ENCODE measurements at places on chromosomes 7 and 10.

- DNase-seq, result no peak
Measured at GRCh38 chr10:116470071-116470470, 42.4 kb downstream of the PNLIPRP3 start.

DNA sequence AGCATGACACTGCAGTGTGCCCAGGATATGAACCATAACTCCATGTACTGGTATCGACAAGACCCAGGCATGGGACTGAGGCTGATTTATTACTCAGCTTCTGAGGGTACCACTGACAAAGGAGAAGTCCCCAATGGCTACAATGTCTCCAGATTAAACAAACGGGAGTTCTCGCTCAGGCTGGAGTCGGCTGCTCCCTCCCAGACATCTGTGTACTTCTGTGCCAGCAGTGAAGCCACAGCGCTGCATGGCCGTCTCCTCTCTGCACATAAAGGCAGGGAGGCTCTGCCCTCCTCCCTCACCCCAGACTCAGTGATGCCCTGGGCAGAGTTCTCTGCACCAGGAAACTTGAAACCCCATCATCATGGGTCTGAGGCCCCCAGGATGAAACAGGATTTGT is 70.7 kb upstream of the PRSS58 start:
- no peak for DNase-seq

DNA sequence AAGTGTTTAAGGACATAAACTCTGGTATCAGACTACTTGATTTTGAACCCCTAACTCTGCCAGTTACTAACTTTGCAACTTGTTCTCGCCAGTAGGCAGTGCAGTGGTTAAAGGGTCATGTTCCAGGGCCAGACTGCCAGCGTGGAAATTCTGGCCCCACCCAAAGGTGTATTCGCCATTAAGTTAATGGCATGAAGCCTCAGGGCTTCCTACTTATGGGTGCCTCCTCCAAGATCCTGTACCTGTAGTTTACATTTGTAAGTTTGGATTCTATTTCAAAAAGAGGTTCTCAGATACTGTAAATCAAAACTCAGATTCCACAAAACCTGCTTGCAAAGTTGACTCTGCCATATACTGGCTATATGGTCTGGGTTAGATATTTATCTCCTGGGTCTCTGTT is 2.8 kb upstream of the PIP start:
- DNase-seq, result no peak

DNA sequence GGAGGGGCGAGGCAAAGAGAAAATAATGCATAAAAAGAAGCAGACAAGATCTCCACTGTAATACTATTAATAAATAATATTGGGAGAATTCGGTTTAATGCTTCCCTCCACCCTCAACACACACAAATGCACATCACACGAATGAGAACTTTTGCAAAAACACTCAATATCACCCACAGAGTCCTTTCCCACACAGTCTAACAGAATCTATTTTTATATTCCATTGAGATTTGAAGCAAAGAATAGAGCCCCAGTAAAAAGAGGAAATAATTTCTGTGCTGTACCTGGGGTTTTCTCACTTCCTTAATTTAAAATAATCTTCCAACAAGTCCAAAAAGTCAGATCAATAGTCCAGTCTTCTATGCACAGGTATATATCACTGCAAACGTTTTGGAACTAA is 17.0 kb downstream of the PIK3AP1 start:
- no peak for DNase-seq

DNA sequence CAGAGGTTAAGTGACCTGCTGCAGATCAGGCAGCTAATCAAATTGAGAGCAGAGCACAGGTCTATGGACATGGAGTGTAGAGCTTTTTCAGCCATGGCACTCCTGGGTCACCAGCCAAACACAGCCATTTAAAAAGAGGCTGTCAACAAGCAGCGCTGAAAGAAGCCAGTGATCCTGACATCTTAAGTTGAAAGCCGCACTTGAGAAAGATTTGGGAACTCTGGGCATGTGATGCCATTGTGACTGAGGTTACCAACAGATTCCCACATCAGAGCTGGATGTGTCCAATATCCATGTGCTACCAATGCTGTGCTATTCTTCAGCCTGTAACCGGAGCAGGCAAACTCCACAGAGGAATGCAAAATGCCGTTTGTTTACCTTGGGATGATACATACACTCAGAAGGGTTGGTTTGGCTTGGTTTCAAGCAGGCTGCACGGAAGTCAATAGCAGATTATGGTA is 56.2 kb upstream of the ABLIM1 start:
- no peak for DNase-seq

DNA sequence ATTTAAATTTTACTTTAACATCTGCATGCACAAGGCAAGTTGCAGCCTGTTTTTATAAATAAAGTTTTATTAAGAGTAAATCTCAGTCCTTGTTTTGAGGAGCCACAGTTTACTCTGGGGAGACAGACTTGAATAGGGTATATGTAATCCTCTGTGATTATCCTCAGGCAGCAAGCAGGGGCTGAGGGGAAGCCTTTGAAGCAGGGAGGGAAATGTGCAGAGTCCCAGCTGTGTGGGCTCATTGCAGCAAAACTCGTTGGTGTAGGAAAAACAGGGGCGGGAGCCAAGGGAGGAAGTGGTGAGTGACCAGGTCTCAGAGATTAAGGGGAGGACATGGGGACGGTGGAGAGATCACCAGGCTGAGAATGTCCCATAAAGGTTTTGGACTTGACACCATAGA is 34.3 kb upstream of the SMC3 start:
- no peak for DNase-seq

DNA sequence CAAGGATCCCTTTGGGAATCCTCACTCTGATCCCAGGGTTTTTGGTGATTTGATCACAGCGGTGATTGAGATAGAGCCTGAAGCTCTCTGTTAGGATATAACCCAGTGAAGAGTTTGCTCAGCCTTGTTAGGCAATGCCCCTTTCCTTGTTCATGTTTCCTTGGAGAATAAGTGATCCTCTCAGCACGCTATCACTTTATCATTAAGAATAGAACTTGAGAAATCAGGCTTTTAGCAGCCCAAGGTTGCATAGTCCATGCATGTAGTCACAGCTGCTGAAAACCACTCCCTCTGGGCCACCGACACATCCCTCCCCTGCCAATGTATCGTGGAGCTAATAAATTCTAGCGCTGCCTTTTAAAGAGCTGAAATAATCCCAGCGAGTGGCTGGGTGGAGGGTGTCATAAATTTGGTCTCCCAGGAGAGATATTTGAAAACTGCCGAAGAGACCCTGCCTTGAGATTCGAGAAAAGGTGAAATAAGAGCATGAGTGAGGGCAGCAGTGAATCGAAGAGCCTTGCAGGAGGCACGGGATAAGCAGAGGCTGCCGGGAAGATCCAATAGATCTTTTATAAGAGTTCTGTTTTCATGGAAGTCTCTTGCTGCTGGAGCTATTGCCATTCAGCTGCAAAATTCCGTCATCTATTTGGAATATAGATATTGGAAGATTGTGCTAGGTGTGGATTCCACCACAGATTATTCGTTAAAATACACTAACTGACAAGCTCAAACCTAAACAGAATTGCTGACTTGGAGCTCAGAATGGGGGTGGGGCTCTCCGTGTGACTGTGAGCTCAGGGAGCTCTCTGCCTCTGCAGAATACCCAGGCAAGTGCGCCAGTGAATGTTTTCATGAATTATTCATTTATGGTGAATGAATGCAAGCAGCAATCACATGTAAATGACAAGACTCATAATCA is 249.8 kb downstream of the TRIL start:
- DNase-seq, result no peak

- DNase-seq, result peak; percentile 23
Measured at GRCh38 chr7:38368191-38368605, 94.8 kb upstream of the TARP start.

GRCh38 chr10:74612195-74612594 is 214.2 kb upstream of the KAT6B start:
- no peak for DNase-seq

- no peak for DNase-seq
Measured at GRCh38 chr10:3421537-3422257, 249.1 kb upstream of the PITRM1 start.

- no peak for DNase-seq
Measured at GRCh38 chr7:124152859-124153692, 120.2 kb upstream of the TMEM229A start.

DNA sequence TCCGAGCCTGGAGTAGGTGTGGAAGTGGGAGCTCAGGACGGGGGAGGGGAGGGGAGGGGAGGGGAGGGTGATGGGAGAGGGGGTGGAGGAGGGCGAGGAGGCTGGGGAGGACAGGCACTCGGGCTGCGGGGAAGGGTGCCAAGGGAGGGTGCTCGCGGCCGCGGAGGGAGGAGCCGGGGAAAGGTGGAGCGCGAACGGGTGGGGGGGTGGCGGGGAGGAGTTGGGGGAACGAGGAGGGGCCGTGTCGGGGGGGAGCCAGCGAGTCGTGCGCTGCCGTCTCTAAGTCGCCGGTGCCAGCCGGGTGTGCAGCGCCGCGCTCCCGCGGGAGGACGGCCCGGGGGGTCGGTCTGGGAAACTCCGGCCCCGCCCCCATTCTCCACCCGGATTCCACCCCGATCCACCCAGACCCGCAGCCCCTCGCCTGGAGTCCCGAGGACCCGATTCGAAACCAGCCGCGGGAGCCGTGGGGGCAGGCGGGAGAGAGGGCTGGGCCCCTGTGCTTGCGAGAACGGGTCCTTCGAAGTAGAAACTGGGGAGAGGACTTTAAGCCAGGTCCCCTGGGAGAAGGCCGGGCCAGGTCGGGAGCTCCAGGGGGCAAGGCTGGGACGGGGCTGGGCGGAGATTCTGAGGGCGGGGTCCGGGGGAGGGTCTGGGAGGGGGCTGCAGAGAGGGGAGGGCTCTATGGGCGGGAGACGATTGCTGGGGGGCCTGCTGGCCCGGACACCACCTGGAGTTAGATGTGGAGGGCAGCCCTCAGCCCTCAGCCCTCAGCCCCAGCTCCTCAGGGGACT is at the start of gene ZNF467:
Gene ZNF467, minus strand, starts transcription at position 143 of the 791 bp plus-strand sequence. CDS start 2,556 bp downstream, outside the sequence.
- no peak for DNase-seq

DNA sequence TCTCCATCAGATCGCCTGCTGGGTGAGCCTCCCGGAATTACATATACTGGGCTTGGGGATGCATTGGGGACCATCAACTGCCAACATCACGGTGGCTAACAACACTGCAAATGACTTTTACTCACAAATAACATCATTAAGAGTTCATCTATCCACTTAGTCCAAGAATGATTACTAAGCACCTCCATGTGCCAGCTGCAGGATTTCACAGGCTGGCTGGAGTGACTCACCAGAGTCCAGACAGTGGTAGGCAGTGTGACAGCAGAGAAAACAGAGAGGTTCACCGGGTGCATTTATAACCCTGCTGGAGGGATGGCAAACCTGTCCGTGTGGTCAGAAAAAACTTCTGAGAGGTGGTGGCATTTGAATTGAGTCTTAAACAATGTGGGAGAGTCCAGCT is 3.2 kb upstream of the IGFBP3 start:
- no peak for DNase-seq

GRCh38 chr7:45053941-45054340 is 34.8 kb downstream of the NACAD start:
- DNase-seq, result no peak

DNA sequence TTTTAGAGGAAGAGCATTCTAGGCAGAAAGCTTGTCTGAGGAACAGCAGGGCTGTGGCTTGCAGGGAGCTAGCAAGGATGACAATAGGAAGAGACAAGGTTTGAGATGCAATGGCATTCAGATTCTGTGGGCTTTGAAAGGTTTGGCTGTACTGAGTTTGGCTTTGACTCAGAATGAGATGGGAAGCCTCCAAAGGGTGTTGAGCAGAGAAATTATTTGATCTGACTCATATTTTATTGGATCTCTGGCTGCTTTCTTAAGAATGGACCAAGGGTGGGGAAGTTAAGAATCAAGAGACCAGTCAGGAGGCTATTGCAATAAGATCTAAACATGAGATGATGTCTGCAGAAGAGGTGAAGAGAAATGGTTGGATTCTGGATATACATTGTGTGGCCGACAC is 273.2 kb downstream of the CDK14 start:
- no peak for DNase-seq

DNA sequence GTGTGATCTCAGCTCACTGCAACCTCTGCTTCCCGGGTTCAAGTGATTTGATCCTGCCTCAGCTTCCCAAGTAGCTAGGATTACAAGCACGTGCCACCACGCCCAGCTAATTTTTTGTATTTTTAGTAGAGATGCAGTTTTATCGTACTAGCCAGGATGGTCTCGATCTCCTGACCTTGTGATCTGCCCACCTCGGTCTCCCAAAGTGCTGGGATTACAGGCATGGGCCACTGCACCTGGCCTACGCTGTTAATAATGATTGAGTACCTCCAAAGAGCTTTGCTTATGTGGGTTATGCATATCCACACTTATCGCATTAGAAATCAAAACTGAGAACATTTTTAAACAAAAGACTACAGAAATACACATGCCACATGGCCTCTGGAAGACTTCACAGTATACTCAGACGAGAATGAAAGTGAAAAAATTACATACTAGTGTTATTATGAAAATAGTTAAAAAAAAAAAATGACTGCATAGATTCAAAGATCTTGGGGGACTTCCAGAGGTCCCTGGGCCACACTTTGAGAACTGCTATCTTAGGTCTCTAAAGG is 25.4 kb downstream of the RPP38 start:
- DNase-seq, result no peak

- no peak for DNase-seq
Measured at GRCh38 chr7:24587853-24588252, 14.6 kb downstream of the PALS2 start.

- DNase-seq, result peak; percentile 66
Measured at GRCh38 chr10:59907918-59908807, 1.8 kb upstream of the CCDC6 start.

DNA sequence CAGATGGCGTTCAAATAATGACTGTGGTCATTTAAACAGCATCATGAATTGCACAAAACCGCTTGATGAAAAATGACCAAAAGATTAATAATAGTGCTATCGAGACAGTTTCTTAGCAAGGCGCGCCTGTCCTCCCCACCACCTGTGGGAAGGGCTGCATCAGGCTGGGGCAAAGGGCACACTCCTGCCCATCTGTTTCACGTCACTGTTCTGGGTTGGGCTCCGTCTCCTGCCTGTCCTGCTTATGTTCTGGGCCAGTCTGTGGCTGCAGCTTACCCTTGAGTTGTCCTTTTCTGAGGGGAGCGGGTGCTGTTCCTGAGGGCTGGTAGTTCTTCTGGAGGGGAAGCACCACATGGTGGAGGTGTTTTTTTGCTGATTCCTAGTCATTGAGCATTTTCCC is 13.3 kb downstream of the RBM17 start:
- no peak for DNase-seq

DNA sequence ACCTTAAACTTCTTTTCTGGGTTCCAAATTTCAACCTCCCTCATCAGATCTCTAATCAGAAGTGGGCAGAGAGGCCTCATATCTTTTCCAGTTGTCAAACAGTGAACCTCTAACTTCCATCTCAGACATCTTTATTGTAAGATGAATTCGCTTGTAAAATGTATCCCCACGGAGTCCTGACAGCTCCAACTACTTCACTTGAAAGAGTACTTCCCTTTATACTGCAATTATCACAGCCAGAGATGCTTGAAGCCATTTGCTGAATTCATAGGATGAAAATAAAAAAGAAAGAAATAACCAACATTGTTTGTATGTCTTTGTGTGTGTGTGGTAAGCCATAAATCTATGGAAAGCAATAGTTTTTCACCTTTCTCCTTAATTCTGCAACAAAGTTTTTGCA is 175.2 kb downstream of the GRM3 start:
- no peak for DNase-seq

GRCh38 chr10:75395066-75395931 is 6.3 kb downstream of the ZNF503 start:
- DNase-seq, result peak; percentile 18

Measured in KG1 (cell line).